ENCODE measurements at places on chromosomes 11 and 22.
A peak's percentile ranks its signal among the peaks of the same experiment; 100 is the strongest.

DNA sequence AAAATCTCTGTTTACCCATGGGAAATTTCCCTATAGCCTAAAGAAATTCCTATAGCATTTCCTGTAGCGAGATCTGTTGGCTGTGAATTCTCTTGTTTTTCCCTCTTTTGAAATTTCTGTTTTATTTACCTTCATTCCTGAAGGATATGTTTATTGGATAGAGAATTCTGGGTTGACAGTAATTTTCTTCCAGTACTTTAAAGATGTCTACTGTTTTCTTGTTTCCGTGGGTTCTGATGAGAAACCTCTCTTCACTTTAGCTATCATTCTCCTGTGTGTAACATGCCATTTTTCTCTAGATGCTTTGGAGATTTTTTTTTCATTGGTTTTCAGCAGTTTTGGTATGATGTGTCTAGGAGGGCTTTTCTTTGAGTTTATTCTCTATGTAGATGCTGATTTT is 77.5 kb upstream of the SORL1-AS1 start:
- no peak for DNase-seq

DNA sequence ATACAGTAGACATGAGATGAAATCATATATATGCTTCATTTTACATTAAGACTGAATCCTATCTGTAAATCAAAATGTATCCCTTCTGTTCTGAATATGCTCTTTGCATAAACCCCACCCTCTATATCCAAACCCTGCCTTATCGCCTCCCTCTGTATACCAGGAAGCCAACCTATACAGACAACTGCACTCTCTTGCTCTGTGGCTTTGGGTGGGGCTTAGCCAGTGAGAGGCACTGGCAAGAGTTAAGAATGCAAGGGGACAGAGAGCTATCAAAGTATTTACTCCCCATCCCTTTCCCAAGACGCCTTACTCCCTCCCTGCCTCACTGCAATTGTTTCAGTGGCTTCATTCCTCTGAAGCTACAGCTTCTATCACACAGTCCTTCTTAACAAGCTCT is 309.8 kb downstream of the TTC28 start:
- no peak for DNase-seq

GRCh38 chr22:44404341-44405020 is 91.7 kb upstream of the SHISAL1 start:
- DNase-seq, result no peak

- peak; percentile 71 for DNase-seq
Measured at GRCh38 chr11:86067009-86067850, 1.7 kb downstream of the PICALM start.

GRCh38 chr11:61378713-61379313 is 13.6 kb upstream of the TMEM216 start:
- DNase-seq, result peak; percentile 93

Measured in MV-4-11 (cell line).